ENCODE measurements at places on chromosomes 12 and 14.

GRCh38 chr14:34007902-34008301, 57.0 kb upstream of the EGLN3 start:
- no peak for DNase-seq

DNA sequence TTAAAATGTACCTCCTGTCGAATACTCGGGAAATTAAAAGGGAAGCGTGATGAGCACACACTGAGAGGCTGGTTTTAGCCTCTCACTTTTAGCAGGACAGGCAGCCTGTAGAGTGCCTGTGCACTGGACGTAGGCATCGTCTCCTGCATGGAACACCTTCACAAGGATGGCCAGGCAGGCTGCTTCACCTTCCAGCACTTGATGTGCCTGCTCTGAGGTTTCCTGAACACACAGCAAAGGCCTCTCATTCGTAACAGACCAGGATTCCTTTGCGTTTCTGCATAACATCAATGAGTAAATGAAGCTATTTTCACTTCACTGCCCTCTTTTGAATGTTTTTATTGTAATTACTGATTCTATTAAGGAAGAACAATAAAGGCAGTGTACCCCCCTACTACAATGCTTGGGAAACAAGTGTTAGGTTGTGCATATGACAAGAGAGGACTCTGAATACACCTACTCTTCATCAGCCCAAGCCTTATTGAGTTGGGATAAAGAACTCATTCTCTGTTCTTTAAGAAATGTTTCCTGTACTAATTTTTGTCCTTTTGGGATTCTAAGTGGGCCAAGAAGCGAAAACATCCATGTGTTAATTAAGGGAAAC, 1077.6 kb upstream of the FOXG1 start:
- DNase-seq, result no peak

GRCh38 chr12:118714051-118714460, 267.3 kb upstream of the SRRM4 start:
- no peak for DNase-seq

GRCh38 chr14:103108749-103109207, 14.3 kb downstream of the EXOC3L4 start:
- peak; percentile 13 for DNase-seq

GRCh38 chr12:789852-790563, 37.6 kb downstream of the WNK1 start:
- DNase-seq, result no peak

DNA sequence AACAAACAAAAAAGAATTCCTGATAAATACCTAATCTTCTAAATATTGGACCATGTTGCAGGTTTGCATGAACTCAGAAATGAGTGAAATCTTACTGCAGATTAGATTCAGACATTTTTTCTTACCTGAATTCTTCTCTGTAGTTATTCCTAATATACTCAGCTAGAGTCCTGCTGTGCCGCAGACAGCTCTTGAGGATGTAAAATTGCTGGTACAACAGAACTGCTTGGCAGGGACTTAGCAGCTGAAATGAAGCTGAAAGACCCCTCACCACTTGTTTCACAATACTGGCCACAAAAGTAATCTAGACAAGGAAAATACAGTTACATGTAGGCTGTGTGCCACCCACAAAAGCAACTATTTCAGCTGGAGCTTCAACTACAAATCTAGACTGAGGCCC, 48.3 kb upstream of the KICS2 start:
- no peak for DNase-seq

DNA sequence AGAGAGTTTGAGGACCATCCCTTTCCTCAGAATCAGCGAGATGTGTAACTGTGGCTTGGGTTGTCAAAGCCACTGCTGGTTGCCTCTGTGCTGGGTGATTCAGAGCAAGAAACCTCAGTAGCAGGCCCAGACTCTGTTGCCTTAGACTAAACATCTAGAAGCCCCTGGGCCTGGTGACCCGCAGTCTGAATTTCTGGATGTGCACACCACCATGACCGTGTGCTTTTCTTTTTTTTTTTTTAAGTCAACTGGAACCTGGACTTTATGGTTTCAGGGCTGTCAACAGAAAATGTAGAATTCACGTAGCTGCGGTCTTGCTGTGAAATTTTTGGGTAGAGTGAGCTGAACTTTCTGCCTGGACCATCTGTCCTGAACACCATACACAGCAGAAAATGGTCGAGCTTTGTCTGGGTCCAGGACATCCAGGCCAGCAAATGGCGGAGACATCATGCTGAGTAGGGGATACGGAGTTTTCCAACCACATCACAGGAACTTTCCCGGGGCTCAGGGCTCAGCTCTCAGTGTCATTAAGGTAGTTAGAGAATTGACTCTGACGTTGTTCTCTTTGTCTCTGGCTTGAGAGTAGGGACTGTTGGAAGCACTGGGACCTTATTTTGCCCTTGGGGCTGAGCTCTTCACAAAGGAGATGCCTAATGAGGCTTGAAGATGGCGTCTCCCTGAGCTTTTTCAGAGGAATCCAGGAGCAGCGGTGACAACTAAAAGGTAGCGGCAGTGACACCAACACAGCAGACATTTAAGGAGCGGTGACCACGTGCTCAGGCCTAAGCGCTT, 23.0 kb upstream of the BATF start:
- DNase-seq, result no peak

DNA sequence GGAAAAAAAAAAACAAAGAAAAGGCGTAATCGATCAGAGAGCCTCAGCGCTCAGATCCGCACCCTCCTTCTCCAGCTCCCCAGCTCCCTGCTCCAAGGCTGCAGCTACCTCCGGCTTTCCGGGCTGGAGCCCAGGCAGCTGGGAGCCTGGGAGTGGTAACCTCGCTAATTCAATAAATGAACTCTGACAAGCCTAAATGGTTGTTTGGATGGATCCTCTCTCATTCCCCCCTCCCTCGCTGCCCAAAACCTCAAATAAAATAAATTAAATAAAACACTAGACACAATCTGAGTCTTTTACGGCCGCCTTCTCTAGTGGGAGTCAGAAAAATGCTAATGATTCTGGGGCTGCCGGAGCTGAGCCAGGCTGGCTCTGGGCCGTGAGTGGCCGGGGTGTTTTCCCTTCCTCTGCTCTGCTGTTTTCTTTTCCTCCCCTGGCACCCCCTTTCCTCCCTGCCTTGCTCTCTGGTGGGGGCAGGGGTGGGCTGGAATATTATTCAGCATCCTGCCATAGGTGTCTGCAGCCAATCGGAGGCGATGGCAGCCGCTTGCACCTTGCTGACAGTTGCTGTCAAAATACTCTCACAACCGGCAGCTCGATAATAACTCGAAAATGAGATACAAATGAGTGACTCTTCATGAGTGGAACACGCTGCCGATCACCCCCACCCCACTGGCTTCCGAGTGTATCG, 76.1 kb downstream of the RBM19 start:
- no peak for DNase-seq

GRCh38 chr14:24083462-24083861, 10.6 kb upstream of the PCK2 start:
- DNase-seq, result no peak

DNA sequence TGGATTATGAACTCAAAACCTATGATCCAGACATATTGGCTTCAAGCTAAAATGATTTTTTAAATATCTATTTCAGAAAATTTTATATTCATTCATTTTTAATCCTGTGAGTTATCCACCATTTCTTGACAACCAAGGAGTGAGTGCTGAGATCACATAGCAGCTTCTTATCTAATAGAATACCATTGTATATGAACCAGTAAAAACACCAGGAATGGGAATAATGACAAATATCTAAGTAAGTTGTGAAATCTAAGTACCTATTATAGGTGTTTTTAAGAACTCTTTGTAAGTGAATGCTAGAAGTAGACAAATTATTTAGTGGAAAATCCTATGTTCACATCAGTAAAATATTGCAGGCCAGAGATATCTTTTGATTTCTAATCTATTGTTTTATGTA, 8.2 kb downstream of the LUM start:
- no peak for DNase-seq

DNA sequence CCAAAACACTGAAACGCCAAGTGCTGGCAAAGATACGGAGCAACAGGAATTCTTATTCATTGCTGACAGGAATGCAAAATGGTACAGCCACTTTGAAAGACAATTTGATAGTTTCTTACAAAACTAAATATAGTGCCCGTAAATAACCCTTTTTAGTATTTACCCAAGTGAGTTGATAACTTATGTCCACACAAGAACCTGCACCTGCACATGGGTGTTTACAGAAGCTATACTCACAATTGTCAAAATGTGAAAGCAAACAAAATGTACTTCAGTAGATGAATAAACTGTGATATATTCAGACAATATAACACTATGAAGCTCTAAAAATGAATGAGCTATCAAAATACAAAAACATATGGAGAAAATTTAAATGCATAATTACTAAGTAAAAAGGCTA, 86.6 kb downstream of the ATXN7L3B start:
- DNase-seq, result no peak

GRCh38 chr14:47392326-47392725, 283.1 kb downstream of the MDGA2 start:
- DNase-seq, result no peak

- DNase-seq, result no peak
These were observed 159.8 kb upstream of the DAAM1 start for GRCh38 chr14:59028476-59029202.

DNA sequence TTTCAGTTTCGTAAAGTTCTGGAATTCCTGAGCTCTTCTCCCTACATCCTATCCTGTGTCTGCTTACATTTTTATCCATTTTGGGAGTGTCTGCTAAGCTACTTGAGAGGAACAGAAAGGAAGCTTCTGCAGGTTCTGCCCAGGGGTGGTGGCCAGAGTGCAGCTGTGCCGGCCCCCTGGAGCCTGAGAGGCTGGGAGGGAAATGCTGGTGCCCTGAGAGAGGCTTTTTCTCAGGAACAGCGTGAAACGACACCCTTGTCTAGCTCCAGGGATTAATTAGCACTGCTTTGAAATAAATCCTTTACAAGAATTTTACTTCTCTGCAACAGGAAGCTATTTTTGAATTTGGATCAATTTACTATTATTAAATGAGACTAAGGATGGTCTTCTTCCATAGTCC, 165.4 kb downstream of the SLC15A5 start:
- DNase-seq, result no peak

- DNase-seq, result no peak
These were observed 190.8 kb downstream of the SLC41A2 start for GRCh38 chr12:104767261-104767660.

DNA sequence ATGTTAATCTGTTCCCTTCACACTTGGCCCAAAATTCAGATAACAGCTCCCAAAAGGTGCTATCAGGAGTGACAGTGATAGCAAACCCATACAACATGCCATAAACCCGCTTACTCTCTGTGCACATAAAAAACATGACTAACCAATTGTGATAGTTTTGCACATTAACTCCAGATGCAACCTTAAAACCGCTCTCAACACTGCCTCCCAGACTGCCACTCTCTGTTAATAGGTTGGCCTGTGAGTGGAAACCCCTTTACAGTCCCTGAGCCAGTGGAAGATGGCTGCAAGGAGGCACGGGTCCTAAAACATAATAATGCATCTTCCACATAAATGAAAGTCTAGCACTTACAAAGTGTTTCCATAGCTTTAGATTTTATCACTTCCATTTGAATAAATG, 12.0 kb upstream of the TMTC1 start:
- DNase-seq, result no peak

GRCh38 chr12:108401964-108402363, 62.9 kb upstream of the CMKLR1 start:
- no peak for DNase-seq

GRCh38 chr12:129571901-129572494, 331.8 kb downstream of the TMEM132D start:
- no peak for DNase-seq

DNA sequence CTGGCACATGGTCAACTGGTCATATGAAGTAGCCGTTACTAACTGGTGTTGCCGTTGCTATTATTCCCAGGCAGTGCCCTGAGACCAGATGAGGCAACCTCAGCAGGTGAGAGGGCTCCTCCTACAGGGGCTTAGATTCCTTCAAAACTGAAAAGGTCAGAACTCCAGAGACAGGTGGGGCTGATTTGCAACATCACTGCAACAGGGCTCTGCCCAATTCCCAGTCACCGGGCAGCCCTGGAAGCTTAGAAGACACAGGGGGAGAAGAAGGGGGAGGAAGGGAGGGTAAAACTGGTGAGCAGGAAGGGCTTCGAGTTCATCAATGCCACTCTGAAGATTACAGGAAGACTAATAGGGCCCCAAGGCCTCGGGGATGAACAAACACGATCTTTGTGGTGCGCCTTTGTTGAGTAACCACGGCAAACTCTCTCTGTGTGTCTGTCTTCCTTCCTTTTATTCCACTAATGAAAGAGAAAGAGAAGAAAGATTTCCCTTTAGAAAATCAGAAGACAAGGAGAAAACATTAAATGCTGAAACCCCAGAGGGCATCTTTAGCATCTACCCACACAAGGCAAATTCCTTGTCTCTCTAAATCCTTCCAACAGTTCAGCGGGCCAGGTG, 749.1 kb upstream of the TBX3 start:
- no peak for DNase-seq
